ENCODE measurements at places on chromosomes 16 and 17.

DNA sequence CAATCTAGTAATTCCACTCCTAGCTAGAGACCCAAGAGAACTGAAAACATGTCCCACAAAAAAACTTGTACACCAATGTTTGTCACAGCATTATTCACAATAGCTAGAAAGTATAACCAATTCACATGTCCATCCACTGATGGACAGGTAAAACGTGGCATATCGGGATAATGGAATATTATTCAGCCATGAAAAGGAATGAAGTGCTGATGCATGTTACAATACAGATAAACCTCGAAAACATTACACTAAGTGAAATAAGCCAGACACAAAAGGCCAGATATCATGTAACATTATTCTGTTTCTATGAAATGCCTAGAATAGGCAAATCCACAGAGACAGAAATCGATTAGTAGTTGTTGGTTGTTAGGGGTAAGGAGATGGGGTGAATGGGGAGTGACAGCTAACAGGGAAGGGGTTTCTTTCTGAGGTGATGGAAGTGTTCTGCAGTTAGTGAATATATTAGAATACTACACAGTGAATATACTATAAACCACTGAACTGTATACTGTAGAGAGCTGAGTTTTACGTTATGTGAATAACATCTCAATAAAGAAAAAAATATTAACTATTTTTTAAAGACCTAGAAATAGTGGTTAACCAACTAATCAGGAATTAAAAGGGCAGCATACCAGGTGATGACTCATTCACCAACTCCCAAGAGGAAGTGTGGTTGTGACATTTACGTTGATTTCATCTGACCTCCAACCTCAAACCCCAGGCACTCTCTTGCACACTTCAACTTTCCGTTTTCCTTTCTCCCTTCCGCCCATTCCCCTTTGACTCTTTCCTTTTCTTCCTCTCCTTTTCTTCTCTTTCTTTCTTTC lies 48.6 kb downstream of the GAS7 start:
- DNase-seq = no peak

DNA sequence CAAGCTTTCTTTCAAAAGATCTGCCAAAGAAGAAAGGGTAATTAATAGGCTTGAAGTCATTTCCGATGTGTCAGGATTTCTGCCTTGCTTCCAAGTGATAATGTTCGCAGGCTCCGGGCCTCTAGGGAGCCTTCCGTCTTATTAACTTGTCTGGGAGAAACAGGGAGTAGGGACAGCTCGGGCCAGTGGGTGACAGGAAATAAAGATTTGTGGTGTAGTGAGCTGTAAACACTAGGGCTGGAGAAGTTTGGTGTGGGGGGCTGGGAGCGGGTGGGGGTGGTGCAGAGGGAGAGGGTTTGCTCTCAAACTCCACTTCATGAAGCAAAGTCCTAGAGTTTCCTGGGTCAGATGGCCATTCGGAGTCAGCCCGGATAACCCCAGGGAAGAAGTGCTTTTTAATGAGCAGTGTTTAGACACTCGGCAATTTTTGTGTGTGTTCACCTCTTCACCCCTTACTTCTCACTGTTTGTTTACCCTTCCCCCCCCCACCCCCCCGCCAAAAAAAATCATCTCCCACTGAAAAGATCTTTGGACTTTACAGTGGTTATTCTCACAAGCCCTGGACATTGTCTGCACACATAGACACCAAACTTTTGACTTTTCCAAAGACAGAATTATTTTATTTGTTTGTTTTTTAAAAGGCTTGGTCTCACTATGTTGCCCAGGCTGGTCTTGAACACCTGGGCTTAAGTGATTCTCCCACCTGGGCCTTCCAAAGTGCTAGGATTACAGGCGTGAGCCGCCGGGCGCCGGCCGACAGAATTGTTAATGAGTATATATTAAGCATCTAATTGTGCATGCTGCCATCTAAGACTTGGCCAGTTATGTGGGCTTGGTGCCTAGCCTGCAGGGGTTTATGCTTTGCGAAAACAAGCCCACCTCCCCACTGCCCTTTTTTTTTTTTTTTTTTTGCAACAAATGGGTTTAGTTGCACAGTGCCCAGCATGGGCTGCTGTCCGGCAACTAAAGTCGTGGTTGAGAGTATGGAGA lies 196.4 kb downstream of the CCDC182 start:
- no peak for DNase-seq

DNA sequence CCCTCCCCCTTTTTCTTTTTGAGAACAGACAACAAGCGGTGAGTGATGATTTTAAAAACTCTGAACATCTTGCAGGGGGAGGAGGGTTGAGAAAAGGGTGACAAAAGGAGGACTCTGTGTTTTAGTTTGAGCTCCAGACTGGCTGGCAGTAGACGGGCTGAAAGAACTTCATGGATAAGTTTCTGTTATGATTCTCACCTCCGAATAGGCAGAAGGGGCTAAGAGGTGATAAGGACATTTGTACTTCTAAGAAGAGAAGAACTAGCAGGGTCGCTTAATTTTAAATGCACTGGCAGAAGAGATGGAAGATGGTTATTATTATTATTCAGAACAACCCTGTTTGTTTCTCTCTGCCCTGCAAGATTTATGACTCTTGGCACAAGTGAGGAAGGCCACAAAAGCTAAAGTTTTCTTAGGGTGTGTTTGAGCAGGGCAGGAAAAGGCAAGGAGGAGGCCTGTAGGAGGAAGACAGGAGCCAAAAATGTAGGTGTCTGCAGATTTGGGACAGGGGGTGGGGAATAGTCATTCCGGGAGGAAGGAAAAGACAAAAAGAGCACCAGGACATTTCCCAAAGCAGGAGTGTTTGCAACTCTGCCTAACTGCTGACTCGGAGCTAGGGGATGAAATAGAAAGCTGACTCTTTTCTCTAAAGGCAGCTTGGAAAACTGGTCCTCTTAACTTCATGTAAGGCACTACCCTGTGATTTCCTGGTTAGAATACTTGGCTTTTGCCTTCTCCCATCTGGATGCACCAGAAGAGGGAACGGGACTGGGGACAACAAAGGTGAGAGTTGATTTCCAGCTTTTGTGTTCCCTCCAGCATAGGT lies 11.9 kb upstream of the HOXB2 start:
- DNase-seq = no peak

- no peak for DNase-seq
Observed at GRCh38 chr17:65627891-65628643, 66.6 kb upstream of the AXIN2 start.

GRCh38 chr17:81858170-81858966 lies 2.0 kb downstream of the P4HB start:
- DNase-seq = no peak

GRCh38 chr16:85515830-85516397 lies 97.2 kb upstream of the GSE1 start:
- no peak for DNase-seq

- DNase-seq = no peak
Observed at GRCh38 chr17:59846394-59847165, 46.2 kb downstream of the TUBD1 start.

DNA sequence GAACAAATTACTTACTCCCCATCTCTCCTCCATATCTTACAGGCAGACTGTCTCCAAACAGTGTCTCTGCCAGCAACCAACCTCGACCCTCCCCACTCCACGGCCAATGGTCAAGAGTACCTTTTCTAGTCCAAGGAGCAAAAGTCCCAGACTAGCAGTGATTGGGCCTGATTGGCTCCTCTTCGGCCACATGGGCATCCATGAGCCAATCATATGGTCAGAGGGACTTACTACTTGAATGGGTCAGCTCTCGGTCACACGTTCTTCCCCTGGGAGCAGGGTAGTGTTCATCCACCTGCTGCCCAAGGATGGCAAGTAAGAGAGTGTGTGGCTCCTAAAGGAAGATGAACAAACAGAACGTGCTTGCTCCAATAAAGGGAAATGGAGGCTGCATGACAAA lies 84.6 kb downstream of the C16orf78 start:
- no peak for DNase-seq

DNA sequence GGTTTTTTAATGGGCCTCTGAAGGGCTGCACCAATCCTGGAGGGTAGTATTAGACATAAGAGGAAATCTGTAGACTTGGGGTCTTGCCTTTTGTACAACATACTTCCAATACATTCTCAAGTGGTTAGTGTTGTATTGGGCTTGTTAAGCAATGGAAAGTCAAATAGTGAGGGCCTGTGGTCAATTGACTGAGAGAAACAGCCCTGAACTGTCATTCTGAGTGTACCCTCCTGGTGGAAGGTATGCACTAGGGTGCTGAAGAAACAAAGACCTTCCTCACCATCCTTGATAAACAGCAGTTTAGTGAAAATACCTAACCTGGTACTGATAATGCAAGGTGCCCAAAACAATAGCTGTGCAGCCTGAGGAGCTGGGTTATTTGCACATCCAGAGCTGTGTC lies 22.2 kb downstream of the OR2C1 start:
- DNase-seq = no peak

- DNase-seq = no peak
Observed at GRCh38 chr16:89024546-89025060, 47.6 kb upstream of the CBFA2T3 start.

DNA sequence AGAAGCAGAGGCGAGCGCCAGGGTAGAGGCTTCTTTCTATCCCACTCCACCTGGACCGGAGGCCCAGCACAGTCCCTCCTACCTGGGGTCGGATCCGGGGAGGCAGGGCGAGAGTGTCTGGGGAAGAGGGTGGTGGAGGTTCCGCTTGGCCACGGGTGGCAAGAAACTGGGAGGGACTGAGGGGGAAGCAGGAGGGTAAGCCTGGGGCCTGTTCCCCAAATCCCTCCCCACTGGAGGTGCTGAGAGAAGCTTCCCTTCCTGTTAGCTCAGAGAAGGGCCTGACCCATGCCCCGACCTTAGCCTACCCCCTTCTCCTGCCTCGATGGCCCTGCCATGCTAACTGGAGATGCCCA lies 1.8 kb upstream of the TPPP3 start:
- no peak for DNase-seq

DNA sequence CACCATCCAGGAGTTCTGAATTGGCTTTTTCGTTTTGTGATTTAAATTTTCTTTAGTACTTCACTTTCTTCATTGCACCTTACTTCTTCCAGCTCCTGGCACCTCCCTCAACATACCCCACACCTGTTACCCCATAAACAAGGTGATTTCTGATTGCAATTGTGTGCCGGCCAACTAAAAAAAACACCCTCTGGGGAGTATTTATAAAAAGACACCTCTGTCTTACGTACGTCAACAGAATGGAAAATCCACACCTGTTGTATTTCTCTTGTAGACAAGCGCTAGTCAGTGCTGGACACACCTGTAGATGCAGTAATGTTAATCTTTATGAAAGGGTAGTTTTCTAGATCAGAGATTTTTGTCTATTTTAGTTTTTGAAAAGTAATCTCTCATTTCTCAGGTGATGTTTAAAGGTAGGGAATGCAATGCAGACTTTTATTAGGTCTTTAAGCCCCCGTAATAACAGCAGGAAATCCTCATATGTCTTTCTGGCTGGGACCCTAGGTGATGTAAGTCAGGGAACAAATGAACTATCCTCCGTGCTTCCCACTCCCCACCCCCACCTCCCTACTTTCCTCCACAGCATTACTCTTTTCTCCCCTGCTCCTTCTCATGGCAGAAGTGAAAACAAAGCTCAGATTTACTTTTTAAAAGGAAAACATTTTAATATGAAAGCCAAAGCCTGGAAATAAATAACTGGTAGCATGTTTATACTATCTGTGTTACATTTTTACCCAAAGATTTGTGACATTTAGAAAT lies 4.2 kb downstream of the MSI2 start:
- DNase-seq = no peak

- no peak for DNase-seq
Observed at GRCh38 chr16:19888834-19889233, 4.2 kb upstream of the GPRC5B start.

GRCh38 chr17:51768706-51769105 lies 389.8 kb downstream of the CA10 start:
- DNase-seq = no peak

- DNase-seq = peak; percentile 95
Observed at GRCh38 chr17:4899341-4900230, at the start of gene C17orf107. Gene C17orf107 (plus strand): TSS chr17:4899536. CDS start chr17:4899763, 227 bp downstream.

DNA sequence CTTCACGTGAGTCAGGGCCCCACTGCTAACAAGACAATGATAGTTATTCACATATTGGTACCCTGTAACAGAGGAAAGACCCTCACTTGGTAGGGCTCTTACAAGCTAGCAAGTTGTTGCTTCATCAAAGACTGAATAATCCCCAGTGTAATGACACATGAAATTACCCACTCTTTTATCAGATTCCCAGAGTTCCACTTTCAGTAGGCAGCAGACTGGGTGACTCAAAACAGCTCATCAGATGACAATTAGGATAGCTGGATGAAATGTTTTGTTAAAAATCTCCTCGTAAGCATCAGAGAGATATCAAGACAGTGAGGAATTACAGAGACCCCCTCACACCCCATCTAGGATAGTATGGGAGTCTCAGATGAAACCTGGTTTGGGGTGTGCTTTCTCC lies 6.8 kb upstream of the OR1E2 start:
- DNase-seq = no peak

- DNase-seq = no peak
Observed at GRCh38 chr16:51834133-51834532, 683.1 kb upstream of the SALL1 start.

DNA sequence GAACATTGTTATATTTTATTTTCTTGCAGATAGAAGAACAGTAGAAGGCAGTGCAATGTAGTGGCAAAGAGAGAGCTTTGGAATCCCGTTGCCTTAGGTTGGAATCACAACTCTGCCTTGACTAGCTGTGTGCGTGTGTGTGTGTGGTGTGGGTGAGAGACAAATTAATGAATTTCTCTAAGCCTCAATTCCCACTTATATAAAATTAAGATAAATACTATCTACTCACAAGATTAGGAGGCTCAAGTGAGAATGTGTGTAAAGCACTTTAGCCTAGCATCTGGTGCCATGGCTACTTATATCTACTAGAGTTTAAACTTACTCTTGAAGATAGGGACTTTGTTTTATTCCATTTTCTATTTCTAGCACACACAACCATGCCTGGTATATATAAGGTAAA lies 12.8 kb downstream of the CPD start:
- no peak for DNase-seq

GRCh38 chr17:4143563-4144421 lies 795 bp downstream of the CYB5D2 start:
- peak; percentile 88 for DNase-seq

DNA sequence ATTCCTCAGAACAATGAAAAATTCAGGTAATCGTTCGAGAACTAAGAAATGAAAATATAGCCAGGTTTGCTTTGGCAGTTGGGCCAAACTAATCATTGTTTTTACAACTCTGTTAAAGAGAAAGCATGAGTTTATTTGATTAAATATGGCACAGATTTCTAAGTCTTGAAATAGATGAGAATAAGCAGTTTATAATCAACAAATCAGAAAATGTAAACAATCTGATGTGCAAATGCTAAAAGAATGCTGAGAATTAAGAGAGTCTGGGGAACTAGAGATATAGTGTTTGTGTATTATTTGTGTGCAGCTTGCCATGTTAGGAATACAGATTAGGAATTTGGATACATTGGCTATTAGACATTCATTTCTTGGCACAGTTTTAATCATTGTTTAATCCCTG lies 212.5 kb downstream of the TANC2 start:
- no peak for DNase-seq

DNA sequence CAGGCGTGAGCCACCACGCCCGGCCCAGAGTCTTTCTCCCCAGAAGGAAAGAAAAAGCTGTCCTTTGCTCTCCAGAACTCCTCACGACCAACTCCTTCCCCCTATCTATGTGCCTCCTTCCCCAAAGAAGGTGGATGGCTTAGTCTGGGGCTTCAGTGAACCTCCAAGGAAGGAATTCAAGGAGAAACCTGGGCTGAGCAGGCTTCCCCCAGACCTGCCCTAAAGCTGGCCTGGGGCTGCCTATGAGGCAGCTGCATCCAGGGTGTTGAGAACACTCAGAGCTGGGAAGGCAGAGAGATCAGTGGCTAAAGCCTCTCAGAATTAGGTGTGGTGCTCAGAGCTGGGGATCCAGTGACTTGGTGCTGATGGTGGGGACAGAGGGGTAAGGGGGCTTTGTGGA lies 3.8 kb downstream of the ACSF2 start:
- no peak for DNase-seq

- DNase-seq = no peak
Observed at GRCh38 chr16:48244863-48245195, 729 bp downstream of the LONP2 start.

All from stimulated activated CD4-positive, alpha-beta T cell treated with anti-CD3 and anti-CD28 coated beads, Interleukin-12 subunit alpha, Interleukin-12 subunit beta, amount 100 ng/mL, for 4 hours (primary cell).